Common myeloid progenitor, CD34-positive (primary cell): ENCODE measurements at places on chromosomes 7 and 10.
A peak's percentile ranks its signal among the peaks of the same experiment; 100 is the strongest.

DNA sequence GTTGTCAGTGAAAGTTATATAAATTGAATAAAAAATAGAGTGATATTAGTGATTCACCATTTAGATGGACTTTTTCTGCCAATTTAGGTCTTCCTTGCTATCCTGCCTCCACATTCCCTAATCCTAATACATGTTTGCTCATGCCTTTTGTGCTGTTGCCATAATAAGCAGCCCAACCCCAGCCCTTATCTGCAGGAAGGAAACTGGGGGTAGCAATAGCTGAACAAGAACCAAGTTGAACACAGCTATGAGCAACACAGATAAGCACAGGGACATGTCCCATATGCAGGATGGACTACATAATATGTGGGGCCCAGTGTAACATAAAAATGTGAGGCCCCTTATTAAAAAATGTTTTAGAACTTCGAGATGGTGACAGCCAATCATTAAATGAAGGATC is 91.2 kb upstream of the AHR start:
- DNase-seq = peak; percentile 78

- no peak for DNase-seq
Observed at GRCh38 chr7:146449625-146450024, 333.0 kb downstream of the CNTNAP2 start.

DNA sequence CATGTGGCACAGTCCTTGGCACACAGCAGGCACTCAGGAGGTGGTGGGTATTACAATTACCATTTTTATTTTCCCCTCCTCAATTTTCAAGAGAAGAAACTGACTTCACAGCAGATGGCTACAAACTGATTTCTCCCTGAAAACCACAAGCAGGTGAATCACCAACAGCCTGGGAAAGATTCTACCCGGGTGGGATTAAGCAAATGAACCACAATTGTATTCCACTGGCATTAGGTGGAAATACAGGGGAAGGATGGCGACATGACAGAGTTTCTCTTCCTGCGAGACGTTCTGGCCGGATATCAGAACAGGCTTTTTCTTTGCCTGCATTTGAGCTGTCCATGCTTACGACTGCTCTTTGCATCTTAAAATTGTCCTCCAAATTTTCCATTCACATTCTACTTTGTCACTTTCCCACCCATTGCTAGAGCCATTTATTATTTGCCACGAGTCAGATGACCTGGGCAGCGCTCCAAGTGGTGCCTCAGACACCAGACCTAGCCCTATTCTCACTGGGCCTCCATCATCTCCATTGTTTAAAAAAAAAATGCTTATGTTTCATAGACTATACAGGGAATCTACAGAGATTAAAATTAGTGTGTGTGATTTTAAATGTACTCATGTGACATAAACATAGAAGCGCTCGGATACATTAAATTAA is 4.6 kb downstream of the DENND11 start:
- peak; percentile 23 for DNase-seq

- DNase-seq = no peak
Observed at GRCh38 chr7:101120315-101120714, 6.6 kb upstream of the SERPINE1 start.

- DNase-seq = no peak
Observed at GRCh38 chr7:104950754-104951153, 63.3 kb upstream of the KMT2E start.

DNA sequence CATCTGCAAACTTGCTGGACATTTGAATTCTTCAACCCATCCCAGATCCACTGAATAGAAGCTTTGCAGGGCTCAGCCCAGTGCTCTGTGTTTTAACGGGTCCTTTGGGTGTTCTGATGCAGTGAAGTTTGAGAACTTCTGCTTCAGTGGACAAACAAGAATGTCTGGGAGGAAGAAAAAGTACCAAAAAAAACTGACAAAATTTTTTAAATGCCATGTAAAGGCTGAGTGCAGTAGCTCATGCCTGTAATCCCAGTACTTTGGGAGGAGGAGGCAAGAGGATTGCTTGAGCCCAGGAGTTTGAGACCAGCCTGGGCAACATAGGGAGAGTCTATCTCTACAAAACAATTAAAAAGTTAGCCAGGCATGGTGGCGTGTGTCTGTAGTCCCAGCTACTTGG is 51.8 kb upstream of the FRMD4A start:
- no peak for DNase-seq

DNA sequence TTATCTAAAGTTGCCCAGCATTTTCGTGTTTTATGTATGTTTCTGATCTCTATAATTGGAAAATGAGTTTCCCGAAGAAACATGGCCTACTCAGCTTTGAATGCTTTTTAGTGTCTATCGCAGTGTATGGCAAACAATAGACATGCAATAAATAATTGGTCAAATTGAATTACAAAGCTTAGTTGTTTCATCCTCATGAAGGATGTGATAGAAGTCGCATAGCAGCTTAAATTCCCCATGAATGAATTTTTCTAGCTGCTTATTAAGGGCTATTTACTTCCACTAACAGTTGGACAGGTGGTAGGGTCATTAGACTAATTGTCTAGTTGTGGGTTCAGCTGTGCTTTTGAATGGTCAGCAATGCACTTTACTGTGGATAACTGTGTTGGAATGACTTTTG is 467.3 kb upstream of the MBL2 start:
- no peak for DNase-seq

DNA sequence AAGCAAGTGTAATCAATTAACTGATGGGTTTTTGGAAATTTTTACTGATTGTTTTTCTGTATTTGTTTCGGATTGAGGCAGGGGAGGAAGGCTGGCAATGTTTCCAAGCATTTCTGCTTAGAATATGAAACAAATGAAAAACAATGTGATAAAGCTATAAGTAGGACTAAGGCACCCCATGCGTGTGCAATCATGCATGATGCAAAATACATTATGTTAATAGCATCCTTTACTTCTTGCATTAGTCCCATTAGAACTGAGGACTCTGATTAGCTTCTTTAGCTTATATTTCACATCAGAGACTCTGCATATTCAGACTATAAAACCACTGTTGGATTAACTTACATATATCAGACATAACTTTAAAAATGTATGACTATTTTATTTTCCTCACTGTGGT is 48.7 kb upstream of the AGMO start:
- DNase-seq = no peak

- DNase-seq = no peak
Observed at GRCh38 chr7:18151422-18151821, 123.8 kb upstream of the PRPS1L1 start.

DNA sequence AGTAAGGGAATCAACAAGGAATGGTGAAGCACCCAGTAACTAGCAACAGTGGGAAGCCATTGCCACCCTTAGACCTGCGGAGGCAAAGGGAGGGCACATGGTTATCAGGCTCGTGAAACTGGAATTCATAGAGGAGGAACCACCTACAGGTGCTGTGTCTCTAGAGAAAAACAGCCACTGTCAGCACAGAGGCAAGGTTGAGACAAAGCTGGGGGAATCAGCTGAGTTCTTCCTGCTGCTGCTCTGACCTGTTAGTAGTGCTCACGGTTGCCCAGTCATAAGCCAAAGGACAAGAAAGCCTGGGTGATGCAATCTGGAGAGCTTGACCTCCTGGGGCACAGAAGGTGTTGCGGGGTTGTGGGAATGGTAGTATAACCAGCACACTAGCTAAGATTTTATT is 110.1 kb downstream of the TPST1 start:
- no peak for DNase-seq

- no peak for DNase-seq
Observed at GRCh38 chr7:85125651-85126131, 61.2 kb downstream of the SEMA3D start.

DNA sequence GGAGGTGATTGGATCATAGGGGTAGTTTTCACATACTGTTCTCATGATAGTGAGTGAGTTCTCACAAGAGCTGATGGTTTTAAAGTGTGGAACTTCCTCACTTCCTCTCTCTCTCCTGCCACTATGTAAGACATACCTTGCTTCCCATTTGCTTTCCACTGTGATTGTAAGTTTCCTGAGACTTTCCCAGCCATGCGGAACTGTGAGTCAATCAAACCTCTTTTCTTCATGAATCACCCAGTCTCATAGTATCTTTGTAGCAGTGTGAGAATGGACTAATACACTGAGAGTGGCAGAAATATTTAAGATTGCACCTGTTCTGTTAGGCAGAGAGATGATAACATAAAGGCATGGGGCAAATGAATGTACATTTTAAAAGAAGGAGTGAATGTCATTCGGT is 507.8 kb downstream of the SORCS3 start:
- DNase-seq = no peak

DNA sequence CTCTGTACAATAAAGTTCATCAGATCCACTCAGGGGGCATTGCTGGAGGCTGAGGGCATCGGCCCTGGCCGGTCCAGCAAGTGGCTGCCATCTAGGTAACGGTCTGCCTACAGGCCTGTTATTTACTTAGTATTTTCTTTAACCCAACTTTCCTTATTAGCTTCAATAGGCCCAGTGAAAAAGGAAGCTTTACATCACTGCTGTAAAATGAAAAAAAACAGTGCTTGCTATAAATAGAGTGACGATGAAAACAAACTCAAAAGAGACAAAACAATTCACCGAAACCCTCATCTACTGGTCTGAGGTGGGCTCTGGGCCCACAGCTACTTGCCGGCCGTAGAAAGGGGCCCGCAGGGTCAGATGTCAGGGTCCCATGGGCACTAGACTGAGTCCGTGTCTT is 192.5 kb downstream of the ELFN1 start:
- no peak for DNase-seq
